ENCODE measurements at places on chromosomes 7 and 10.

GRCh38 chr10:70125918-70126552 is 6.6 kb downstream of the AIFM2 start:
- DNase-seq = no peak

DNA sequence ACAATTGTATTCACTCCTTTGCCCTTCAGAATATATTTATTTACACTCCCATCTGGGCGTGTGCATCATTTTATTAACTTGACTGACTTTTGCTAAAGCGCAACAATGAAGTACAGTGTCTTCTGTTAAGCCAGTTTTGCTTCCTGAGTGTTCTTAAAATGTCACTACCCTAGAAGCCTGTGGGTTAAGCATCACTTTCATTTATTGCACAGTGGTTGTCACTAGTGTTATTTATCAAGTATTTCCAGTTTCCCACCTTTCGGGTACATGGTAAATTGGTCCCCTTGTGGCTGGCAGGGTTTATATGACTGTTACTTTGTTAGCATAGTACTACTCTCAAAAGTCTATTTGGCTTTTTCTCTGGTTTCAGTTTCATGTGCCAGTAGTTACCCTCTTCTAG is 3.3 kb downstream of the HILPDA start:
- DNase-seq = no peak

DNA sequence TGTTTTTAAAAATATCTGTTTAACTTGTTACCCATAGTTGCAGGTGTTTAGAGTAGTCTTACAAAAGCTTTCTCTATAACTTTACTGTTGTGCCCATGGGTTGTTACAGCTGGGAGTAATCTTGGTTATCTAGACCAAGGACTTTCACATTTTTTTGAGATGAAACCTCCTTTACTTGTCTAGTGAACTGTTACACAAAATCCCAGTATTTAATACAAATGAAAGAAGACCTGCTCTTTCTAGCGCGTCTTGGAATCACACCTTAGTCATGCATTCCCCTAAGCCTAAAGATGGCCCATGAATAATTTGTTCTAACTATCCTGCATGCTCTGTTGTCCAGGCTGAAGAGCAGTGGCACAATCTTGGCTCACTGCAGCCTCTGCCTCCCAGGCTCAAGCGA is 38.0 kb downstream of the CSGALNACT2 start:
- DNase-seq = no peak

- DNase-seq = no peak
These were observed 219.3 kb downstream of the JAZF1 start for GRCh38 chr7:27961255-27961654.

DNA sequence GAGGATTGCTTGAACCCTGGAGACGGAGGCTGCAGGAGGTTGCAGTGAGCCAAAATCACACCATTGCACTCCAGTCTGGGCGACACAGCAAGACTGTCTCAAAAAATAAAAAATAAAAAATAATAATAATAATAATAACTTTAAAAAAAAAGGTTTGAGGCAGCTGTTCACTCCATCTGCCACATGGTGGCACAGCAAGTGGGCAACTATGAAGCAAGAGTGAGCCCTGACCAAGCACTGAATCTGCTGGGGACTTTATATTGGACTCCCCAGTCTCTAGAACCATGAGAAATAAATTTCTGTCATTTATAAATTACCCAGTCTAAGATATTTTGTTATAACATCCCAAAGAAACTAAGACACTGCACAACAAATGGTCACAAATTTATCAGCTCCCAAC is 14.6 kb upstream of the BRI3 start:
- DNase-seq = no peak

- no peak for DNase-seq
These were observed 779 bp downstream of the FAM241B start for GRCh38 chr10:69630651-69631400.

GRCh38 chr7:137909042-137909441 is 62.3 kb upstream of the DGKI start:
- no peak for DNase-seq

DNA sequence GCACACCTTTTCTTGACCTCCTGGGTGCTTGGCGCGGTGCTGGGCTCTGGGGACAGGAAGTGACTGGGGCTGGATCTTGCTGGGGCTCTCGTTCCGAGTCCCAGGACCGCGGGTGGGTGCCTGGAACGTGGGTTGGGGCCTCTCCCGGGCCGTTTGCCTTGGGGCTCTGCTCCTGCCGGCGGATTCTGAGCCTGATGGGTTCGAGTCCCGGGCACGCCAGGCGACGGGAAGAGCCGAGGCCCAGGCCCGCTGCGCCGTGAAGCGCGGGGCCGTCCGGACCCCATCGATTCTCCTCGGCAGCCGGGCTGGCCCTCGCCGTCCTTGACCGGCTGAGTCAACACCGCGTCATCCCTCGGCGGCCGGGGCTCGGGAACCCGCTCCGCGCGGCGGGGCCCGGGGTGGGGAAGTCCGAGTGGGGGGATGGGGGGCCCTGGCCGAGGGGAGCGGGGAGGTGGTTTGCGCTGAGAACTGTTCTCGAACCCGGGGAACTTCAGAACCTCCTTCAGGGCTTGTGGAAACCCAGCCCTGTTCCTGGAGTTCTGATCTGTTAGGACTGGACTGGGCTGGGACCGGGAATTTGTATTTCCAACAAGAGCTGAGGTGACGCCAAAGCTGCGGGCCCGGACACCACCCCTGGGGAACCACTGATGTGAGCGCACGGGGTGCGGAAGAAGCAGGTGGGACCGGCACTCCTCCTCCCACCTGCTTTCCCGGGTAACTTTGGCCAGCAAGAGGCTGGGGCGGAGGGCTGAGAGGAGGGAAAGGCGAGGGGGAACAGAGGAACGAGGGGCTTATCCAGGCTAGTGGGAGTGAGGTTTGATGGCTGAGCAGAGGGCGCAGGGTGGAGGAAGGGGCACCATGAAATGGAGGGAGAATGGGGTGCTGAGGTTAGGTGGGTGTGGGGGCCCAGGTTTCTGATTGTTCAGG is 6.2 kb downstream of the HHEX start:
- DNase-seq = no peak

GRCh38 chr7:100208911-100209408 is 10.8 kb upstream of the PVRIG start:
- no peak for DNase-seq

DNA sequence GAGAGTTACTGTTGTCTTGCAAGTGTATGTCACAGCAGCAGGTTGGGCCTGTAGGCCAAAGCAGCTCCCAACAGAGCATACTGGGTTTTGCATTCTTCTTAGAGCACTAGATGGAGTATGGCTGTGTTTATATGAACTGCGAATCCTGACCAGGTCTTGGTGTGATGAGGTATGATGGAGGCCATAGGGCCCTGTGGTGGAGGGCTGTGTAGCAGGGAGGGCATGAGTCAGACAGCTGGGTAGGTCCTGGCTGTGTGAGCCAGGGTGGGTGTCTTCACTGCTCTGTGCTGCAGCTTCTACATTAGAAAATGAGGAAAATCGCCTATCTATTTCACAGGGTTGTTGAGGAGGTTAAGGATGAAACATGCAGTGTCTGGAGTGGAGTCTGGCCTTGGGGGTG is 124.2 kb downstream of the BUB3 start:
- DNase-seq = no peak

- no peak for DNase-seq
These were observed 58.8 kb upstream of the ZNF804B start for GRCh38 chr7:88700725-88701124.

DNA sequence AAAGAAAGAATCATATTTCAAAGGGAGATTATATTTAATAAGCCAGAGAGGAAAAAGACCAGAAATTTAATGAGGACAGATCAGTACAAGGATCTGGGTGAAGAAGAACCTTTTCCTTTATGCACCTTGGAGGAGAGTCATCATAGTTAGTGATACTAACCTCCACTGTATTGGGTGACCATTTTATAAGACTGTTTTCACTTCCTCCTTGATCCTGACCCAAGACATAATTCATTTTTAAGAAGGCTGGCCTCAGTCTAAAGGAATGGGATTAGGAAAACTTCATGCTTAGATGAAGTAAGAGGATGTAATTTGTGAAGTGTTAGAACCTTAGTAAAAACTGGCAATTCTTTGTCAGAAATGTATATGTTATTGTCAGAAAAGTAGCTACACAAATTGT is 68.6 kb downstream of the ADAM22 start:
- DNase-seq = no peak
